ENCODE measurements at places on chromosomes 12 and 14.
A peak's percentile ranks its signal among the peaks of the same experiment; 100 is the strongest.

DNA sequence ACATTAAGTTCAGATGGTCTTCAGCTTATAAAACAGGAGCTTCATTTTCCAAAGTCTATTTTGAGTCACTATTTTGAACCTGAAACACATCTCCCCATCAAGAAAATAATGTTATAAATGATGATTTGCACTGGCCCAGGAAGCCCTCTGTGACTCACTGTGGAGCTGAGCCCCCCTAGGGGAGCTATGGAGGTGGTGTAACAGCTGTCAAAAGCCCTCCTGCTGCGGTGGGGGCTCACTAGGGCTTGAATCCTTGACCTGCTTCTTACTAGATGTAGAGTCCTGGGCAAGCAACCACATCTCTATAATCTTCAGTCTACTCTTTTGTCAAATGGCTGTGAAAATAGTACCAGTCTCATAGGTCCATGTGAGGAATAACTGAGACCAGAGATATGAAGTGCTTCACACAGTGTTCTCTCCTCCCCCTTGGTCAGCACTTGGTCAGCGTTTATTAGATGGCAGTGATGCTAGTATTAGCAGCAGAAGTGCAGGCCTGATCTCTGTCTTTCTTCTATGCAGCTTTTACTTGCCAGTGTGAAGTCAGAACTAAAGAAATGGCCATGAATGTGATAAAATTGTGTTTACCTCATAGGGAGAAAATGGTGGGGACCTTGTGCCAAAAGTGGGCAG, 83.4 kb downstream of the RTN1 start:
- no peak for DNase-seq

DNA sequence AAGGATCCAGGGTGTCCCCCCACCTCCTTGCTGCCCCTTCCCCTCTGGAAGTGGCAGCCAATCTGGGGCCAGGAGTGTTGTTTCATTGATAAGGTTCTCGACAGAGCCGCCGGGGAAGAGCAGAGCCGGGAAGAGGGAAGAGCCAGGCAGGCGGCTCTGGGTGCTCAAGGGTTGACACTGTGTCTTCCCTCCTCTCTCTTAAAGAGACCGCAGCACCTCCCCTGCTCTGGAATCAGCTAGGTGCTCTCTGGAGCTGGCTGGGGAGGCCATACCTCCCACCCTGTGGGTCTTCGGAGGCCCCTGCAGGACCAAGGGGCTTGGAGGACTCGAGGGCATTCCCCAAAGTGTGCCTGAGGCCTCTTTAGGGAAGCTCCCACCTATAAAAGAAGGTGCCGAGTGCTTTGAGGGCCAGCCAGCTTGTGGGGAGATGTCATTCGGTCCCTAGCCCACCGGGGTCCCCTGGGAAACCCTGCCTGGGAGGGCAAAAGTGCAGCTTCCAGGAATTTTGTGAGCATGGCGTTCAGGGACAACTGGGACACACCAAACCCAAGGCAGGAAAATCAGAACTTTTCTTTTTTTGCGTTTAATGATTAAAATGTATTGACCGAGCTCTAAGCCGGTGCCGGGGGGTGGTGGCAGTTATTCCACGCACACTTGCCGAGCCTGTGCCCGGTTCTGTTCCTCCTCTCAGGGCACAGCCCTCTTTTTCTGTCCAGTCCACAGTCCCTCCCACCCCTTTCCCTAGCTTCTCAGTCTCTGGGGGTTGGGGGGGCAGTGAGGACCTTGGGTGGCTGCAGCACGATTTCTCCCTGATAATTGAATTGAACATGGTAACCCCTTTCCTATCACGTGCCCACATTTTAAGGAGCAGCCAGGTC, 3.0 kb downstream of the SETD1B start:
- no peak for DNase-seq

DNA sequence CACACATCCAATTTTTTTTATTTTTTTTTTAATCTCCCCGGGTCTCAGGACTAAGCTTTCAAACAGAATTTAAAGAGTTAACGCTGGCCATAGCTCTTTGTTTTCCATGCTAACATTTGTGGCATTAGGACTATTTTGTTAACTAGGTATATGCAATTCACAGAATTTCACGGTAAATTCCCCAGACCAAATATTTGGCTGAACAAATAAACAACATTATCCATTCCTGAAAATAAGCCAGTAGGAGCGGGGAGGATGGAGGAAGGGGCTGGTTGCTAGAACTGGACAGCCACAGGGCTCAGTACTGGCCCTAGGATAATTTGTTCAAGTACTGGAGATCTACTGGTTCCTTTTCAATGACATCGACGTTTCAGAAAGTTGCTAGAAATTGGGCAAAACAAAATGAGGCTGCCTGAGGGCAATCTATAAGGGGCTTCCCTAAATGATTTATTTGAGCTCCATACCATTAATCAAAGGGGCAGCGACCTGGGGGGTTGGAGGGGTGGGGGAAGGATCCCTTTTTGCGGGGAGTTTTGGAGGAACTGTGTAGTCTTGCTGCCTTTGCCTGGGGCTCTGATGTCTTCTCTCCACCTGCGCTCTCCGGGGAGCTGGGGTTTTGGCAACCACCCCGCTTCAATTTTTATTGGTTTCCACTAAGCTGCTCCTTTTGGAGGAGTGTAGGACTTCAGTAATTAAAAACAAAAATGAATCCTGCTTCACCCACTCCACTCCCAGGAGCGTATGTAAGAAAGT, 9.0 kb downstream of the BMP4 start:
- no peak for DNase-seq

DNA sequence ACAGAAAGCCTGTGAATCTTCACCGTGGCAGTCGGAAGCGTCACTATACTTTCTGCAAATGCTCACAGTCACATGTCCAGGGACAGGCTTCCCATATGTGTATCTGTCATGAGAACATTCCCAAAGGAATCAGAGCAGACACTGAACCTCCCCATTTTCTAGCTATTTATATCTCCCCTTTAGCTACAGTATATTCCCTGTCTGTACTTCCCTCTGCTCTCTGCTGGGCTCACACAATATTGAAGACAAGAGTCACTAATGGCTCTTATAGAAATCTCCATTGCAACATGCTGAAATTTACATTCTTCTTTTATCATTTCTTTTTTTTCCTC, 8.2 kb downstream of the A2M start:
- no peak for DNase-seq

DNA sequence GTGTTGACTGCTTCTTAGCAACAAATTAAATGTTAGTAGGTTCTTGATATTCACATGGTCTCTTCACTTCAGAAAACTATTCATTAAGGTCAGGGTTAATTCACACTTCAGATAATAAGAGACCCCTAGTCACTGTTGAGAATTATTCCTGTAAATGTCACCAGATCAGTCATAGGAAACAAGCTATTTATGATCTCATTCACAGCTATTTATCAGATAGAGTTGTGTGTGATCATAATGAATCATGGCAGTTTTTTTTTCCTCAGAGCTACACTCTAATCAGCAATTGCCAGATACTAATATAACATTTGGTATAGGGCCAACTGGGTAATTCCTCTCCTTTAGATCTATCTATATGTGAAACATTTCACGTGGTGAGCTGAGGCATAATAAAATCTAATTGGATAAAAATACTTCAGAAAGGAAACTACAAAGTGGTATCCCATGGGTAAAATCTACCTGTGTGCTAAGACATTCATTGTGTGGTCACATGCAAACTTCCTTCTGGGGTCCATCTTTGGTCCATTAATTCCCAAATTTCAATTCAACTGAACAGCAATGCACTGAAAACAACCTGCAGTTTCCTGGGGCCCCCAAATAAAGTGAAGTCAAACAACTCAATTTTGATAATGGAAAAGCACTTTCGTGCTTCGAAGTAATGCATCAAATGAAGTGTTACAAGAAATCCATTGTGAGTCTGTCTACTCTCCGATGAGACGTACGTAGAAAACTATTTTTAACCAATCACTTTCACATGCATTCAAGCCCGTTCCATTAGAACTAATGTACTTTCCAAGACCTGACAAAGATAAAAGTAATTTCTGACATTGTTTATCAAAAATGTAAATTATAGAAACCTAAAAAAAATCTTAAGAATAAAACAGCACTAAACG, 197.0 kb downstream of the ACSS3 start:
- DNase-seq: no peak

- DNase-seq: no peak
Measured at GRCh38 chr14:34347683-34348082, 114.4 kb downstream of the SPTSSA start.

- DNase-seq: no peak
Measured at GRCh38 chr14:101761881-101762529, 496 bp downstream of the PPP2R5C start.

- DNase-seq: no peak
Measured at GRCh38 chr12:49811136-49811535, 17.1 kb downstream of the NCKAP5L start.

GRCh38 chr12:119444462-119445044, 110.0 kb downstream of the CCDC60 start:
- peak; percentile 17 for DNase-seq

GRCh38 chr12:122986258-122986871, 5.9 kb downstream of the ARL6IP4 start:
- DNase-seq: no peak

DNA sequence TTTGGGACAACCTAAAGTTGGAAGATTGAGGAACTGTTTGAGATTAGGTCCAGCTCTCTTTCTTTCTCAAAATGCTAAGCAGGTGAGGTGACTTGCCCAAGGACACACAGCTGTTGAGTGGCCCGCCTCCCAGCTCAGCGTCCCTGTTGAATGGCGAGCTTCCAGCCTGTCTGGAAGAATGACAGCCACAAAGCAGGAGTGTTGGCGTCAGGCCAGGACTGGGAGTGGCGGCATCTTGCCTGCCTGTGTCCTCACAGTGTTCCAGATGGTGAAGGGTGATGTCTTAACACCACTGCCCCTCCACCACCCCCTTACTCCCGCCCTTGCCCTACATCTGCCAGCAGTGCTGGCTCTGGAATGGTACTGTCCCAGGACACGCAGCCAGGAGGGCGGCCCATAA, 4.4 kb upstream of the CEBPE start:
- no peak for DNase-seq

GRCh38 chr12:67355428-67356379, 86.5 kb downstream of the CAND1 start:
- peak; percentile 75 for DNase-seq

- DNase-seq: no peak
Measured at GRCh38 chr12:63353559-63353958, 202.6 kb upstream of the AVPR1A start.

DNA sequence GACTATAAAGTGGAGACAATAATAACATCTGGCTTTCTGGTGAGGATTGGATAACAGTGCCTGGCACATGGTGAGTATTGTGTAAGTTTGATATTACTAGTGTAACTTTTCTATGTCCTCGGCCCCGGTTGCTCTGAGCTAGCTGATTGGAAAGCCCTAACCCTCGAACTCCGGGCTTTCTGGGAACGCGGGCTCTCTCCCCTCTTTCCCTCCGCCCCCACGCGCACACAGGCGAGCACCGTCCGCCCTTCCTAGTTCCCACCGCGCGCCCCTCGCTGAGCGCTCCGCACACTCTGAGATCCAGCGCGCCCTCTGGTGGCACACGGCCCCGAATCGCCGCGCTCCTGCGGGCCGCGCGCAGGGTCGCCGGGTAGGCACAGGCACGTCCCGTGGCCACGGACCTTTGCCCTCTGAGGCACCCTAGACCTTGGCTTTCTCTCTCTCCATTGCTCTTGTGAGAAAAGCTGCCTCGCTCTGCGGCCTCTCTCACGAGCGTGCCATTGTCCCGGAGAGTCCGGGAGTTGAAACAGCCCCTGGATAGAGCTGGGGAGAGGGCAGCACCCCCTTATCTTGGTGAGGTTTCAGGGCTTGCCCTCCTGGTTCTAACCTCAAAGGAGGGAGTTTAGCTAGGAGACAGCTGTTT, 23.2 kb upstream of the ESRRB start:
- peak; percentile 48 for DNase-seq

DNA sequence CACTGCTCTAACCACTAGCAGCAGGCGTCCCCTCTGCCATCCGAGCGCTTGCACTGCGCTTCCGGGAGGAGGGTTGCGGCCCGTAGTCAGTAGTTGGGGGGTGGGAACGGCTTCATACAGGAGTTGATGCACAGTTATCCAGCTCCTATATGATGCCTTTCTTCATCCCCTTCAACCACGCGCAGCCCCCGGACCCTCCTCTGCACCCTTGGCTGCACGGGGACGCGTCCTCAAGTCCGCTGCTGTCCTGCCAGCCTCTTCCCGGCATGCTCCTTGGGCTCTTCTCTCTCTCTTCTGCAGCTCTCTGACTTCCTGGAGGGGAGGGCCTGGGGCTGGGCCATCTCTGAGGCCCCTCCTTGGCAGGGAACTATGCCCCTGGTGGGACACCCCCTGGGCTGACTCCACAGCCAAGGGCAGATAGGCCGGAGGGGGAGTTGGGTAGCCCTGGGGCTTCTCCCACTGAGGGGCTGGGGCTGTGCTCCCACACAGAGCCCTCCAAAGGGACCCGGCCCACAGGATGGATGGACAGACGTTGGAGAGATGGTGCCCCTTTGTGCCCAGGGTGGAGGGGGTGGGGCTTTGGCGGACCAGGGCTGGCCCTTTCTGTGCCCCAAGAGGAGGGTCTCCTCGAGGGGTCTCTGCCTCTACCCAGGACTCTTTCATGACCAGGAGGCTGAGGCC, 29.0 kb downstream of the RTL1 start:
- no peak for DNase-seq

DNA sequence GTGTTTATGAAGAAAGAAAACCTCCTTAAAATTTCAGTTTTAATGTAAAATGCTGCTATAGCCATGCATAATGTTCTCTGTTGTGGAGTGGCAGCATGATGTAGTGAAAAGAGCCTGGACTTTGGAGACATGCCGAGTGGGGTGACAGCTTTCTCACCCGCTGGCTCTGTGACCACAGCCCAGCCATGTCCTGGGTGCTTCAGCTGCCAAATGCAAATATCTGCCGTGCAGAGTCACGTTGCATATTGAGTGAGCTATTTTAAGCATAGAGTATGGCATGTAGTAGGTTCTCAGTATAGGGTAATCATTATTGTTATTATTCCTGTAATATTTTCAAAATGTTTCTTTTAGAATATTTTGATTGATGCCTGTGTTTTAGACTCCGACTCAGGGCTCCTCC, 15.5 kb upstream of the TCTN2 start:
- no peak for DNase-seq

DNA sequence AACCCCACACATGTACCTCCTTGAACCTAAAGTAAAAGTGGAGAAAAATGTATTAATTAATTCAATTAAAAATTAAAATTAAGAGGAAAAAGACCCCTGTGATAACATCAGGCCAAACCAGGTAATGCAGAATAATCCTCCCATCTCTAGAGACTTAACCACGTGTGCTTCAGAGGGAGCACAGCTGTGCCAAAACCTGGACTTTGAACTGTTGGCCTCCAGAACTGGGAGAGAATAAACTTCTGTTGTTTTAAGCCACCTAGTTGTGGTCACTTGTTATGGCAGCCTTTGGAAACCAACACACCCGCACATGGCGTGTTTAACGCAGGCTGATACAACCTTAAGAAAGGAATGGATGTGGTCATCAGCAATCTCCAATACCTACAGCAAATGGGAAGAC, 23.8 kb downstream of the OAS2 start:
- no peak for DNase-seq

GRCh38 chr12:11846488-11846887, 197.0 kb downstream of the ETV6 start:
- DNase-seq: no peak
